ENCODE measurements at places on chromosomes 5 and 9.

GRCh38 chr5:37735649-37736347 is 104.0 kb downstream of the GDNF start:
- DNase-seq: no peak

DNA sequence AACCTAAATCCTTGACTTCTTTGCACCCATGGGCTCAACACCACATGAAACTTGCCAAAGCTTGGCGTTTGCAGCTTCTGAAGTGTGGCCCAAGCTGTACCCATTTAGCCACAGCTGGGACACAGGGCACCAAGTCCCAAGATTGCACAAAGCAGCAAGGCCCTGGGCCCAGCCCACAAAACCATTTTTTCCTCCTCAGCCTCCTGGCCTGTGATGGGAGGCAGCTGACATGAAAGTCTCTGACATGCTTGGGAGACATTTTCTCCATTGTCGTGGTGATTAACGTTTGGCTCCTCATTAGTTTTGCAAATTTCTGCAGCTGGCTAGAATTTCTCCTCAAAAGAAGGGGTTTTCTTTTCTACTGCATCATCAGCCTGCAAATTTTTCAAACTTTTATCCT is 32.0 kb downstream of the ACTL7B start:
- no peak for DNase-seq

DNA sequence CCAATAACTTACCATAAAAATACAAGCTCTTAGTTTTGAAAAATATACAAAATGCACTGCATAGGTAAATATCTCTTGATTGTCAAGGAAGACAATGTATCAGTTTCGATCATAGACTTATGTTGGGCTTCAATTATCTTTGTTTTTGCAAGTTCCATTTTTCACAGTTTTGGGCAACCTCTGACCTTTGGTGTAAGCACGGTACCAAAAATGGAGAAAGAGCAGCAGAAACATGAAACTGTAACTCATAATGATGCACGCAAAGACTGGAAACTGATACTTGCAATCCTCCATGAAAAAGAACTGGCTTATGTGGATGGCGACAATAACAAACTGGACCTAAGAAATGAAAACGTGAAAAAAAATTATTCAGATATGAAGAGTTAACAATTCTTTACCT is 54.5 kb upstream of the DEPDC1B start:
- DNase-seq: no peak

GRCh38 chr9:121727295-121728020 is 76.0 kb downstream of the DAB2IP start:
- DNase-seq: no peak

- peak; percentile 26 for DNase-seq
These were observed 21.9 kb upstream of the QSOX2 start for GRCh38 chr9:136267261-136268111.

- no peak for DNase-seq
These were observed 114.2 kb upstream of the FST start for GRCh38 chr5:53366245-53366644.

DNA sequence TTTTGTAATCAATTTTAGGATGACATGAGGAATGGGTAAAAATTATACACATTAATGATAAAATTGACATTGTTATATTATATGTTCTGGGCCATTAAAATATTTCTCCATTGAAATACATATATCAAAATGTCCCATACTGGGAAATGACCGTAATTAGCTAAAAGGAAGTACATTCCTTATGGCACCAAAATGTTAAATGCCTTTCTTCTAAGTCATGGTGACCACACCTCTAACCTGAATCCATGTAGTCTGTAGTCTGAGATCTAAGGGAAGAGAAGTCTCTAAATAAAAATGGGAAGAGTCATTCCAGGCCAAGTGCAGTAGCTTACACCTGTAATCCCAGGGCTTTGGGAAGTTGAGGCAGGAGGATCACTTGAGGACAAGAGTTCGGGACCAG is 10.0 kb upstream of the GDA start:
- no peak for DNase-seq

GRCh38 chr5:65102371-65102975 is 333.7 kb downstream of the CWC27 start:
- no peak for DNase-seq
